SJSA1 (cell line): ENCODE measurements at places on chromosomes 1 and 21. TPM values are rescaled to one million over a fixed set of nuclear protein-coding genes. Genes with fewer than 3 reads are reported as not detected.

DNA sequence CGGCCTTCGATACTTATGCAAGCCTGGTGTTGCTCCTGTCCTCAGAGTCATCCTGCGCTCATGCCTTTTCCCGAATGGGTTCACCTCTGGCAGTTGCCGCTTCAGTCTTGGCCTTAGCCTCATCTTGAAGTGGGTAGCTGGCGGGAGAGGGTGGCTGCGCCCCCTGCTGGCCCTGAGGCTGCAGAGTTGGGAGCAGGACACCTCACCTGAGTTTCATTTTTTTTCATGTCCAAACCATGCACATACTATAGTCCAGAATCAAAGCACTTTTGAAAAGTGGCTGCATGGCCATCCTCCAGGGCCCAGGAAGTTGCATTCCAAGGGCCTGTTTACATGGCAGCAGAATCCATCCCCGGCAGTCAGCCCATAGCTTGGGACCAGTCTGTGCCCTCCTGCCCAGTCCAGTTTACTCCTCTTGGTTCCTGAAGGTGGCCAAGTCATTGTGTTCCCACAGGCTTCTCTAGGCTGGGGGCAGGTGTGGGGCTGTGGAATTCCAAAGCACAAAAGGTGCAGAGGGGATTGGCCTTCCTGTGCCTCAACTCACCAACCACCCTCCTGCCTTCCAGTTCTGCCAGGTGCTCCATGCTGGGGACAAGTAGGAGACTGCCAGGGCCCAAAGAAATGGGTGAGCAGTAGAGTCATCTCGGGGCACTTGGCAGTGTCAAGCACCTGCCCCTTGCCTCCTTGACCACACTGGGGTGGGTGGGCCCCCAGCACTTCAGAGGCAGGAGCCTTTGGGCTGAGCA lies 44.0 kb downstream of the YARS1 start:
- peak; percentile 66 for DNase-seq

DNA sequence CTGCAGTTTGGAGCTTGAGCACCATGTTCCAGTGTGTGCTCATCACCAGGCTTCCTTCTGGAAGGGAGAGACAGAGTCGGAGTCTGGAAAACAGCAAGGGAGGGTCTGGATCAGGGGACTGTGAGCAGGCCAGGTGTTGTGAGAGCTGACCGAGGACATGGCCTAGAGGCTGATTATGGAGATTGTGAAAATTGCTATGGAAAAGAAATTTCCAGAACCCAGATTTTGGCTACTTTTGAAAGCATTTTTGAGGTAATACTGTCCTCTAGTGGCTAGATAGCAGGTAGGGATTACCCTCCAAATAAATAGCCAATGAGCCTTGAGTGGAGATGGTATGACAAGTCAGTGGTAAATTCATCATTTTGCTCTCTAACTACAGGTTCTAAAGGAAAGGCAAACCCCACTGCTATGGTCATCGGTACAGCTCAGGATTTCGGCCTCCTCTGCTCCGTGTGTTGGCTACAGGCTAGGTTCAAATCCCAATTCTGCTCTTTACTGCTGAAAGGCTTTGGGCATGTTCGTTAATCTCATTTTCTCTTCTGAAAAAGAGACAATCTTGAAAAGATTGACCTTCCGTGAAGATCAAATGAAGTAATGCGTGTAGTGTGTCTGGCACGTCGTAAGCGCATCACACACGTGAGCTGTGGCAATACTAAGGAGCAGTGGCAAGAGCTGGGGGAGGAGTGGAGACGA lies 1.0 kb upstream of the HAO2 start:
- DNase-seq = peak; percentile 22

GRCh38 chr1:62367005-62367557 lies 47.8 kb upstream of the KANK4 start:
- no peak for DNase-seq

The HJV gene
- not detected in 2 replicates for total RNA-seq

The FAM151A gene
- not detected in 2 replicates for total RNA-seq

The TRPM2 gene
- 14.8 and 16.1 TPM in 2 replicates for total RNA-seq

DNA sequence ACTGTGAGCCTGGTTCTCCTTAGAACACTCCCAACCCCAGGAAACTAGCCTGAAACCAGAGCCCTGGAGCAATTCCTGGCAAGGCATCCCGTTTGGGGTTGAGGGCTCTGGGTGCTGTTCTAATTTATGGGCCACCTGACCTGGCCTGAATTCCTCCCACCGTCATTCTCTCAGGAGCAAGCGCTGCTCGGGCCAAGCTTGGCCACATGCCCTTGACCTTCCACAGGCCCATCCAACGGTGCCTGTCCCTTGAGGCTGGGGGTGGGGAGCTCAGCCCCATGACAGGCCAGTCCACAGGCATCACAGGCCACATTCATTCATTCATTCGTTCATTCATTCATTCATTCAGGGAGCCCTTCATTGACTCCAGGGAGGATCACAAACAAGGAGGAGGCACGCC lies 5.3 kb downstream of the PADI2 start:
- no peak for DNase-seq

GRCh38 chr1:114215436-114215835 lies 61.8 kb upstream of the SYT6 start:
- DNase-seq = no peak

The STUM gene
- total RNA-seq = 0.03 TPM in 1 of 2 replicates, not detected in the other

The MTFR1L gene
- total RNA-seq = 48.9 and 51.6 TPM in 2 replicates

DNA sequence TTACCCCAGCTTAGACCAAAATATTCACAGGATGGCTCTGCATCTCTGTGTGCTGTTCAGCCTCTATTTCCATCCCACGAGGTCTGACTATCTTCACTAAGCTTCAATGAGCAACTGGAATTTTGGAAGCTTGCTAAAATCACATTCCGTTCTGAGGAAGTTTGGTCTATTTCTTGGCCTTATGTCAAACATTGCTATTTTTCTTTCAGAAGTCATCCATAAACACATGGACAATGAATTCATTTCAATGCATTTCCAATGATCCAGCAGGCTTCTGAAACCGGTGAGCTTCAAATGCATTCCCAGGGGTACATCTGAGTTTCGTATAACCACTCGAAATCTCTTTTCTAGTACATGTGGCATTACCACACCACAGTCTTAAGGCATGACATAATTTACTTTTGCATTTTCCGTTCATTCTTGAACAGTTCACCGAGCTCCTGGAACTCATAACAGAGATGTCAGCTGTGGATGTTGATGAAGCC lies 294.1 kb upstream of the KAZN start:
- DNase-seq = no peak

GRCh38 chr21:42308914-42309752 lies 6.1 kb downstream of the TFF3 start:
- DNase-seq = no peak

The ADPRS gene
- total RNA-seq = 48.8 and 72.0 TPM in 2 replicates

The SPRR4 gene
- total RNA-seq = not detected in 2 replicates

- DNase-seq = no peak
Measured at GRCh38 chr1:246215510-246215903, 291.6 kb downstream of the SMYD3 start.

DNA sequence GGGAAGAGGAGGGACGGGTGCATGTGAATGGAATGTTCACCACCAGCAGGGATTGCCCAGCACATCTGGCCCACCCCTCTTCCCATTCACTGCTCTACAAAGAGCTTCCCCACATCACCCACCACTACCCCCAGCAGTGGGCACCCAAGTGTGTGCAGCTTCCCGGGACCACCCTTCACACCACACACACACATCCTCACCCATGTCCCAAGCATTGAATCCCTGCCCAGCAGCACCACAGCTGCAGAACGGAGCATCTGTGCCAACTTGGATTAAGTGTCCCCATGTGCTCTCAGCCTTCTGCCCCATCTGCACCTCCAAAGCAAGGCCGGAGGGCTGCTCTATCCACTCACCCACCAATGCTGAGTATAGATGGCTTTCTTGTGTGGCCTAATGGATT lies 141.4 kb downstream of the PSMG1 start:
- no peak for DNase-seq

The NTNG1 gene
- not detected in 2 replicates for total RNA-seq

DNA sequence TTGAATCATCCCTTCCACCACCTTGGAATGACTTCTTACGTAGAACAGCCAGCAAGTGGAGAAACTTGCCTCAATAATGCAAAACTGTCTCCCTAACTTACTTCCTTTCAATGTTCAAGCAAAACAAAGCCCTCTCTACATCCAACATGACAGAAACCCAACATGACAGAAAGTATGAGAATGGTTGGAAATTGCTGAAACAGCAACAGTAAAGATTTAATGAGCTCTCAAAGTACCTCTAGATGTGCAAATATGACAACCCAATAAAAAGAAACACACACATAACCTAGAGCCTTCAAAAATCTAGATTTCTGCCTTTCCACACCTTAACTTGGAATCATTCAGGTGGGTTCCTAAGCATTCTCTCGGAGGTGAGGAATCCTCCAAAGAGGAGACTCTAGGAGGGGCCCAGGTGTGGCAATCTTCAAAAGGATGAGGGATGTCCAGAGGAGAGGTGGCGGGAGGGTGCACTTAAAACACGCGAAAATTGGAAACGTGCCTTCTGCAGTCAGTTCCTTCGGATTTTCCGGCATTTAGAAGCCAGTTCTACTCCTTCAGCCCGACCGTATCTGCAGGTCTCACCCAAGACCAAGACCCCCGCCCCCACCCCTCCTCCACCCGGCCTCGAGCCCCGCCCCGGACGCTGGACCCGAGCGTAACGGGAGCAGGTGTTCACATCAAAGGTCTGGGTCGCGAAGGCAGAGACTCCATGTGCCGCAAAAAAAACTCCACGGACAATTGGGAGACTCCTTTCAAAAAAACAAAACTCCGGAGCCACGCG lies 996 bp upstream of the MGST3 start:
- no peak for DNase-seq

DNA sequence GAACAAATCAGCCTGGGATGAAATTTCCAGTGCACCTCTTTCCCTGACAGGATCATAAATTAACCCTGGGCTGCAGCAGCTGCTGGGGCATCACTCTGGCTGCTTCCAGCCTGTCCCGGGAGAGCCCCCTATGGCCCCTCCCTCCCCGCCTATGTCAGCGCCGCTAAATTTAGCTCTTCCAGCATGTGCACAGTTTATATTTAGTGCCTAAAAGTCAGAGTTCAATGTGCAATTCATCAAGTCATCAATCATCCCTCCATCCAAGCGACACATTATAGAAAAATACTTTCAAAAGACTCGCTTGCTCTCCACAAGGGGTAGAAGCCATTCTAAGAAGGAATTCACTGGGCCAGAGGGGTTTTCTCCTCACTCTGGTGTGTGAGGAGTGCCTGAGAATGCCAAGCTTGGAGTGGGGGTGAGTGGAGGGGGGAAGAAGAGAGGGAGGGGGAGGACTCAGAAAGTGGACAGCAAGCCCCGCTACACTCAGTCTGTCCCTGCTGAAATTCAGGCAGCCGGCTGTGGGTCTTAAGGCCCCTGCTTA lies 37.4 kb downstream of the XCL1 start:
- no peak for DNase-seq

The KRTAP13-2 gene
- not detected in 2 replicates for total RNA-seq

DNA sequence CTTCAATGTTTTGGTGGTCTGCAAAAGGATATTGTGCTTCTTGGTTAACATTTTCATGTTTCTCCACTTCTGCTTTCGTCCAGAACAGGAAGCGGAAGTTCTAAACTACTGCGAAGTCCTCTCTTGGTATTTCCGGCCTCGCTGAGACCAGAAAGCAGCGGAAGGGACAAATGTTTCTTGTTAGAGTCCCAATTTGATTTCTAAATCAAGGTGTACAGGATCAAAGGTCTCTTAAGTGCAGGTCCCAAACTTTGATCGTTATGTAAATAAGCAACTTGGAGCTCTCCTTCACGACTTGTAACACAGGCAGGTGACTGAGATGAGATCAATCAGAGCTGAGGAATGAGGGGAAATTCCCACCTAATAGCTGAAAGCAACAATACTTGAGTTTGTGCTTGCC lies 40.1 kb upstream of the HMCN1 start:
- no peak for DNase-seq

DNA sequence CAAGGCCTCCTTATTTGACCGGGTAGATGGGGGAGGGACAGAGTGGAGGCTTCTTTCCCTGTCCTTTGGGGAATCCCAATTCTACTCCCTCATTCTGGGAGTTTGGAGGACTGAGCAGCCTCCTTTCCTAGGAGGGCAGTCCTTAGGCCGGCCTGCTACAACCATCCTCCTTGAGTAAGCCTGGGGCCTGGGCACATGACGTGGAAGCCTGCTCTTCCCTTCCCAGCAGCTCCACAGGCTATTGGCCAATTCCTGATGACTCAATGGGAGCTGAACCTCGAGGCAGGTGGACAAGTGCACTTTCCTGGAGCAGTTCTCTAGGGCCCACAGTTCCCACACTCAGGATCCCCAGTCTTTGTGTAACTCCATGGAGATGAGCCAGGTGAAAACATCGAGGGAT lies 3.1 kb downstream of the KCNA10 start:
- no peak for DNase-seq

DNA sequence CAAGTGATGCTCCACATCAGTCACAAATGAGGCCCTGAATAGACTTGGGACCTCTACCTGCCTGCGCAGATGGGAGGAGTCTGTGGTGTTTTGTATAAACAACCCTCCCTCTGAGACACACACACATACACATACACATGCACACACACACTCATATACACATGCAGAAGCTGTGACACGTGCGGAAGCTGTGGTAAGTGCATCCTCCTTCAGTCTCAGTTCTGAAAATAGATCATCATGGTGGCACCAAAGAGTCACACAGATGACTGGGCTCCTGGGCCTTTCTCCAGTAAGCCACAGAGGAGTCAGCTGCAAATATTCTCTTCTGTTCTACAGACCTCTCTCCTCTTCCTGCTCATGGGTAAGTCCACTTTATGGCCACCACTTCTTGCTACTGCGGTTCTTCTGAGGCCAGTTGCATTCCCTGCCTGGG lies at the start of gene LY9:
Gene LY9, plus strand, starts transcription at position 224 of the 433 bp plus-strand sequence. Its CDS starts 14 bp downstream, at position 238.
- no peak for DNase-seq

The ZNF593OS gene
- total RNA-seq = 0.24 TPM in 1 of 2 replicates, not detected in the other

The DDI2 gene
- 6.6 and 9.1 TPM in 2 replicates for total RNA-seq

DNA sequence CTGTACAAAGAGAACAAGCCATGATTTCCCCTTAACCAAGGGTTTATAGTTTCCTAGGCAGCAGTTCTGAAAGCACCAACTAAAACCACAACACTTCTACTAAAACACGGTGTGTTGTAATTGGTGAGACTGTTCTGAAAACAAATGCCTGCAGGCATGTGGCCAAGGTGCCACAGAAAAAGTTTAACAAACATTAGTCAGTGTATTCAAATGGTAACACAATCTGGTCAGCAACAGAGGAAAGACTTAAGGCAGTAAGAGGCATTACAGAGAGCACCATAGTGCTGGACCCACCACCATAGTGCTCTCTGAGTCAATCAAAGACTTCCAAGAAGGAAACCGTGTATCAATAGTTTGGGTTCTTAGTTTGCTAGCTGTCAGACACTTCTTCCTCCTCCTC lies 16.7 kb downstream of the SNIP1 start:
- no peak for DNase-seq

DNA sequence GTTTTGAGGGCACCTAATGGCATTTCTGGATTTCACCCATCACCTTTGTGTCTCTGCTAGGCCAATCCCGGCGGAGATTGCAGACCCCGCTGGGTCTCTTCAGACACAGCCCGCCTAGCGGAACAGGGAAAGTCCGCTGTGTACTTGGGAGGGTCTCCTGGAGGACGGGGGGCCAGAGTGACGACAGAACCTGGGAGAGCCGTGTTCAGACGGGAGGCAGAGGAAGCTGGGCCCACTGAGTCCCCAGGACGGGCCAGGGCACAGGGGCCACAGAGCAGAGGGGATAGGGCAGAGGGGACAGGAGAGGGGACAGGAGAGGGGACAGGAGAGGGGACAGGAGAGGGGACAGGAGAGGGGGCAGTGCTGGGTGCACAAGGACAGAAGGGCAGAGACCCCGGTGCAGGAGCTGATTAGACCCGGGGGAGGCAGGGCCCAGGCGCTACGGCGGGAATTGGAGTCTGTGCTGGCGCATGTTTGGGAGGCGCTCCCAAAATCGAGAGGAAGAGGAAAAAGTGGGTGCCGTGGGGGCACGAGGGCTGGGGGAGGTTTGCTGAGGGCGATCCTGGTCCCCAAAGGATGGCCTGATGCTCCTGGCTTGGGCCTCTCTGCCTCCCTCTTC lies 12.7 kb downstream of the TRPM2 start:
- no peak for DNase-seq

The WNT2B gene
- 8.7 and 14.7 TPM in 2 replicates for total RNA-seq
